MCF 10A (cell line): ENCODE measurements at places on chromosomes 4 and X. TPM values are rescaled to one million over a fixed set of nuclear protein-coding genes. Genes with fewer than 3 reads are reported as not detected.

The BEX1 gene
- total RNA-seq: not detected in 2 replicates

- DNase-seq: peak; percentile 32
Measured at GRCh38 chr4:115279330-115279729, 165.9 kb upstream of the NDST4 start.

DNA sequence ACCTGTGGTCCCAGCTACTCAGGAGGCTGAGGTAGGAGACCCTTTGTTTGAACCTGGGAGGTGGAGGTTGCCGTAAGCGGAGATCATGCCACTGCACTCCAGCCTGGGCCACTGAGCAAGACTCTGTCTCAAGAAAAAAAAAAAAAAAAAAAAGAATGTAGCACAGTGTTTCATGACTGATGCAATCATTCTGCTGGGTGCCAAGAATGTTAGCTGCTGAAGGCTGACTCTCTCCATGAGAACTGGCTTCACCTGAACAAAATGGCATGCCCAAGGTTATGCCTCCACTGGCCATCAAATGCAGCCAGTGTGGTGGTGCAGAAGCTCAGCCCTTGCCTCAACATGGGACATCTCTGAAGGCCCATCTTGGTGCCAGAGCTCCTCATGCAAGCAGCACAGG, 412.1 kb downstream of the ADAM29 start:
- peak; percentile 73 for DNase-seq

The SYTL5 gene
- 0.07 TPM in 1 of 2 replicates, not detected in the other for total RNA-seq

The ADH1C gene
- not detected in 2 replicates for total RNA-seq
